ENCODE measurements at places on chromosomes 12 and 14.

DNA sequence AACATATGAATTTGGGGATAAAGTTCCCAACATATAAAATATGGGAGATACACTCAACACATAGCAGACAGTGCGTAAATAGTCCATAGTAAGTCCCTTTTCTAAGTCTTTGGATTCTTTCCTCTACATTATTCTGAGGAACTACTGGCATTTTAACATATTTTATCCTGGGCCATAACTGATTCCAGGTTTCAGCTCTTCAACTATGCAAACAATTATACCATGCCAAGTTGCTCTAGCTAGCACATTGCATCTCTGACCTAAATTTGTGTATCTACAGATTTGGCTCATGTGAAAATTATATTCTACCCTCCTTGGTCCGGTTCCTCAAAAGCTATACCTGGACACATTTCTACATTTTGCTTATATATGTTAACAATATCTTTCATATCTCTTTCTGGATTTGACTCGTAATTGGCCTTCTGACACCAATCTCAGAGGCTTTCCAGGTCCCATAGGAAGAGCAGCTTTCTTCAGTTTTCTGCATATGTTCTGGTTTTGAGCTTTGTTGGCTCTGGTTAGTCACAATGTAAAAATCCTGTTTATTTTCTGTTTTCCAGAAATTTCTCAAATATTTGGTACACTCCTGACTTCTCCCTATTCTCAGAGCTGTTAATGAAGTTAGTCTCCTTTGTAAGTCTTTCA, 305.4 kb downstream of the BMP4 start:
- DNase-seq = no peak

GRCh38 chr12:5945071-5946008, at the start of gene ANO2:
ANO2 (minus strand) TSS chr12:5945259; CDS start chr12:5945217, 42 bp downstream.
- DNase-seq = no peak

- no peak for DNase-seq
These were observed 105.3 kb downstream of the TGFB3 start for GRCh38 chr14:75876530-75876929.

GRCh38 chr12:117005417-117006046, 93.7 kb downstream of the TESC start:
- DNase-seq = no peak

DNA sequence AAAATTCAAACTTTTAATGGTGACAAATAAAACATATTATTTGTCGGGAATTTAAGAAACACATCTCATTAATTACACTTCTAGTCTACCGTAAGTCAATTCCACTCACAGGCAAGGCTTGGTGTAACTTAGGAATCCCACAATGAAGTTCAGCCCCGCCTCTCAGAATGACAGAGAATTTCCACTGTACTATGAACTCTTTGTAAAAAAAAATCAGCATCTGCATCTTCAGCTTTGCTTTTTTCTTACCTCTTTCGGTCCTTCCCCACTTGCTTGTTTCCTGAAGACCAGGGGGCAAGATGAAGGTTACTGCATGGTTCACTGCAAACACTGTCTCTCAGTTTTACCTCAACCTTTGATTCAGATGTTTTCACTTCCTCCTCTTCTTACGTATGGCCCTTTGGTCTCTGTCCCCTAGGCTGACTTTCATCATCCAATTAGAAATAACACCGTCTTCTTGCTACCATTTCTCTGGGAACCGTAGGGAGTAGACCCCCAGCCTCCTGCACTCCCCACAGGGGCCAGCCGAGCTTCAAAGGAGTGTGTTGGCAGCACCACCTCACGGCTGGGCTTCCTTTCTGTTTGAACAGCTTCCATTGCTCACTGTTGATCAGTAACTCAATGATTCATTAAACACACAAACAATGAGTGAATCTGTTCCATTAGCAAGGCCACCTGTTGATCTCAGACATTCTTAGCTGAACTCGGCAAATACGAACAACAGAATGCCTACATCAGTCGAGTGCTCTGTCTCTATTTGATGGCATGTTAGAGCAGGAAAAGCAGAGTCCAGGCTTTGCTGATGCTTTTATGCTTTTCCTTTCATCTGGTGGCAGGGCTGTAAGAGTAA, 343.0 kb downstream of the BMP4 start:
- DNase-seq = no peak

DNA sequence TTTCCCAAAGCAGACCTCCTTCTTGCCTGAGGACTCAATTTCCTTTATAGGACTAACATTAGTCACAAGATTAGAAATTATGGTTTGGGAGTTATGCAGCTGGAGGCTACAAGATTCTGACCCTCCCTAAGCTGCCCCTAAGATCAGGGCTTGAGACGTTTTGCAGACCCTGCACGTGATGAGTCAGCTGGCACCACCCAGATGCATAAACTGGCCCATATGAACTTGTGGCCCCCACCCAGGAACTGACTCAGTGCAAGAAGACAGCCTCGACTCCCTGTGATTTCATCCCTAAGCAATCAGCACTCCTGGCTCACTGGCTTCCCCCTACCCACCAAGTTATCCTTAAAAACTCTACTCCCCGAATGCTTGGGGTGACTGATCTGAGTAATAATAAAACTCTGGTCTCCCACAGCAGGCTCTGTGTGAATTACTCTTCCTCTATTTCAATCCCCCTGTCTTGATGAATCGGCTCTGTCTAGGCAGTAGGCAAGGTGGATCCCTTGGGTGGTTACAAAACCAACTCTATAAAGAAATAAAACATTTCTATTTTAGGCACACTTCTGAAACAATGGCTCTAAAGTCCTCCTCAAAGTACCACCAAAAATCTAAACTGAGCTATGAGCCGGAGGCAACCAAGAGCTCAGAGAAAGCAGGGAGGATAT, 233.4 kb downstream of the TMEM132D start:
- DNase-seq = no peak

DNA sequence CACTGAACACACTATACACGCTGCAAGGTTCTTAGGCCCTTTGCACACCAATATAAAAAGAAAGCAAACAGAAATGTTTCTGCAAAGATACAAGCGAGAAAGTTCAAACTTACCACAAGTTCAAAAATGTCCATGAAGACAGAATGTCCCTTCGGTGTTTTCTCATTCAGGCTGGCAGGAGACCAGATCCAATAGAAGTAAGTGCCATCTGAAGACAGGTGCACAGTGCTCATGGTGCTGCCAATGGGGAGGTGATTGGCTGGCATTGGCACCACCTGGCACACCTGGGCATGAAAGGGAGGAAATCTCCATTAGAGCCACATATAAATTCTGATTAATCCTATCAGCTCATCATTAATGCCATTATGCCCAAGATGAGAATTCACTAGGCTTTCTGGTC, 76.3 kb downstream of the HECTD4 start:
- DNase-seq = no peak

GRCh38 chr12:89134213-89134770, 218.0 kb downstream of the DUSP6 start:
- DNase-seq = no peak

DNA sequence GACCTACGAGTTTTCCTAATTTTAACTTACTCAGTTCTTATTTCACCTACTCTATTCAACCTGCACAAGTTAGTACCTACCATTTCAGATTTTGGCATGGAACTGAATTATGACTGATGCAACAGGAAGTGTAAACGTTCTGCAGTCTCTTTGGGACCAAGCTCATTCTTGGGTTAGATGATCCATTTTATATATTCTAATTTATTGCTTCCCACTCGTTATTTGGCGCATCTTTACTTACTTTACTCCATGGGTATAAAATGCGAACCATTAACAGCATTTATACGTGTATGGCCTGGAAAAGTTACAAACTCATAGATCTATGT, 1.0 kb upstream of the EML1 start:
- DNase-seq = no peak

DNA sequence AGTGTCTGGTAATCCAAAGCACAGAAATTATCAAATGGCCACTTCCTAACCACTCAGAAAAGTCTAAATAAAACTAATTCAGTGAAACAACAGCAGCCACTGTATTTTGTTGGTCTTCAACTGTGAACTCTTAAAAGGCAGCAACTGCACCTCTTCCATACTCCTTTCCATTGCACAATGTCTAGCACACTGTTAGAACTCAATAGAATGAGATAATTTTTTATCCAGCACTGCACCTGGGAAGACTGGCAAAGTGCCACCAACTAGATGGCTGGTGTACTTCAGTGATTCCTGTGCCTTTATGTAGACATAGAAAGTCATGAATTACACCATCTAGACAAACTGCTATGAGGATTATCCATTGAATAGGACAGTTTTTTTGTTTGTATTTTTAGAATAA, 26.2 kb downstream of the LGR5 start:
- no peak for DNase-seq

DNA sequence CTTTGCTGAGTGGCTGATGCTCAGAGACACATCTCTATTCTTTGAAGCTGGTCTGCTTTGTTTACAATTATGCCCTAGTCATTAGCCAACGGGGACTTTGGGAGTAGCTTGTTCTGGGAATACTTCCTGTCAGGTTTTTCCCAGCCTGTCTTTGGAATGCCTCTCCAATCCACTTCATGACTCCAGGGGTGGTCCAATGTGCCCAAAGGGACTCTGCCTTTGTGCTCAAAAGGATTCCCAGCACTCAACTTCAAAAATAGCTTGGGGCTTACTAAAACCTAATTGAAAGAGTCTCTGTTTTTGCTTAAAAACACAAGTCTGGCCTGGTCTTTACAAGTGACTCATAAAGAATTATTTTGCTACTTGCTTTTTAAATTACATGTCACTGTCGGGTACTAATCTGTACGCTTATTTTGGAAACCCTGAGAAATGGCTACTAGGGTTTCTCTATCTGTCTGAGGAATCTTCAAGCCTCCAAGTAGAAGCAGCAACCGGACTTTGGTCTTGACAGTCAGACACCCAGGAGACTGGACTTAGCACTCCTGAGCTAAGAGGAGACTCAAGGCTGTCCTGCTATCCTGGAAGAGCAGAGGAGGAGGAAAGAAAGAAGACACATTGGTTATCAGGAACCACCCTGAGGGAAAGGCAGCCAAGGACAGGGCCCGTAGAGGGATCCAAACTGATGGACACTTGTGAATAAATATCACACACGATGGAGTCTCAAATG, 20.7 kb downstream of the PHLDA1 start:
- DNase-seq = no peak

GRCh38 chr14:105221598-105222178, 26.6 kb upstream of the BTBD6 start:
- no peak for DNase-seq

DNA sequence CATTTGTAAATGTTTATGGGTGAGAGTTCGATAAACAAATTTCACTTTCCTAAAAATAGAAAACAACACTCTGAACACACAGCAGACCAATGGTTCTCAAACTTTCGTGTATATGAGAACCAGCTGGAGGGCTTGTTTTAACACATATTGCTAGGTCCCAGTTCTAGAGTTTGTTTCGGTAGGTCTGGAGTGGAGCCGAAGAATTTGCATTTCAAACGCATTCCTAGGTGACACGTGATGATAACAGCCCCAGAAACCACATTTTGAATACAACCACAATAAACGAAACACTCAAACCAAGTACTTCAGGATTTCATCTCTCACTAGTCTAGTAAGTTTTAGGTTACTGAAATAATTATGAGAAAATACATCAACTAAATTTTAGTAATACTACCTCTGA, 17.1 kb downstream of the SEC23A start:
- no peak for DNase-seq

DNA sequence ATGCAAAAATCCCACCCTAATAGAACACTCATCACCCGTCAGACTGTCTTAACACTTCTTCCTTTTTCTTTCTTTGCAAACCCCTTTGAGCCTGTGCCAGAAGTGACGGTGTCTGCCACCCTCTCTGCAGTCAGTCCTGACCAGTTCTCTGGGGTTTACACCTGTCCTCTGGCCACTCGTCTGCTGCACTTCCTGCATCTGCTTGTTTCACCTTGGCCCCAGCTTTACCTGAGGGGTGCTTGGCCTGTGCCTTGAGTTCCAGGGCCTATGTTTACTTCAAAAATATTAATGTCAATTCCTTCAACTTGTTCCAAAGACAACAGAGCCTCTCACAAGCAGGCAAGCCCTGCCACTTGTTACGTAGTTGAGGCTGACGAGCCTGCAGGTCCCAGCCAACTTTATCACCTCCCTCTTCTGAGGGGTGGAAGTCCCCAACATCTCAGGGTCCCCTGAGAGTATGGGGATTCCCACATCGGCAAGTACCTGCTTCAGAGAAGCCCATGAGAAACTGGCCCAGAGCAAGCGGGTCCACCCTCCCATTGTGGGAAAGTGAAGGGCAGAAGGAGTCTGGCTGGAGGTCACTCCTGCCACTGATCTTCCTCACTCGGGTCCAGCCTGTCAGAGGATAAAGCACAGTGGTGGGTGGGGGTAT, 205.4 kb downstream of the DAD1 start:
- no peak for DNase-seq

DNA sequence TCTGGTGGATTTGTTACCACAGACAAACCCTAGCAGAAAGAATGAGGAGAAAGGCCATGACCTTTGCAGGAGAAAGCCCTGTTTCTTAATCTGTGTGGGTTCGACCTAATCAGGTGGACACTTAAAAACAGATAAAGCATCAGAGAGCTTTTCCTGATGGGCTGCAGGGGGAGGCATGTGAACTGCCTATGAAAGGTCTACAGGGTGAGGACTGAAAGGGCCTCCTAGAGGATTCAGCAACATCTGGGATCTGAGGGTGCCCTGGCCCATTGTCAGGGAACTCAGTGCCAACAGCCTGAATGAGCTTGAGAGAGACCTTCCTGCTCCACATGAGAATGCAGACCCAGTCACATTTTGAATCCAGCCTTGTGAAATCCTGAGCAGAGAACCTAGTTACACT, 178.8 kb upstream of the DDHD1 start:
- DNase-seq = no peak

DNA sequence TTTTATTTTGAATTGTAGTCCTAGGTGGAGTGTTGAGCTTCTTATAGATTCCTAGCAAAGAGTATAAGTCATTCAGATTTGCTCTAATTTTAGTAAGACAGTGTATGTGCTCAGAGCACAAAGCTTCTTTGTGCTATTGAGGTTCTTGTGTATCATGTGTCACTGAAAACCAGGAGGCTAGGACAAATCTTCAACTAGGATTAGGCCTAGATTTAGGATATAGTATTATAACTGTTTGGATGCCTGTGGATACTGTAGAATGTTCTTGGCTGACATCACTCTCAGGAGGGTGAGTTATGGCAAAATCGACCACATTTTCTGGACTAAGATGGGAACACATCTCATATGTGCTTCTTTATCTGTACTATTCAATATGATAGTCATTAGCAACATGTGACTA, 86.5 kb downstream of the DHRS2 start:
- no peak for DNase-seq

DNA sequence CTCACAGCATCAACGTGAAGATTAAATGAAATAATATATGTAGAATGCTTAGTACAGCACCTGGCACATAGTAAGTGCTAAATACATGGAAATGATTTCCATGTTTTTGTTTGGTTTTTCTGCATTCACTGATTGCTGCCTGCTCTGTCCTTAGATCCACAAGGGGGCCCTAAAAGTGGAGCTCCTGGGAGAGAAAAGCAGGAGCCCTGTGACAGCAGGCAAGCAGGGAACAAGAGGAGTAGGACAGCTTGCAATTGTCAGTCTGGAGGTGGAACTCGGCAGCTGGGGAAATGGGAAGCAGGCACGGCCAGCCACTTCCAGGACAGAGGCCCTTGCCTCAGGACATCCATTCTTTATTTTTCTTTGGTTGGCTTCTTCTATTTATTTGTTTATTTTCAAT, 292.9 kb downstream of the BMP4 start:
- DNase-seq = no peak

Measured in stromal cell of bone marrow (primary cell).